ENCODE measurements at places on chromosomes 7 and 10. TPM values are rescaled to one million over a fixed set of nuclear protein-coding genes. Genes with fewer than 3 reads are reported as not detected.

The CC2D2B gene
- 0.25 TPM for total RNA-seq

The TMEM140 gene
- 25.8 TPM for total RNA-seq

The PDE1C gene
- total RNA-seq: not detected

The RPEL1 gene
- total RNA-seq: not detected

The GPR141 gene
- total RNA-seq: 0.50 TPM

Data from T-cell (primary cell).